Hair follicle dermal papilla cell (primary cell): ENCODE measurements at places on chromosomes 6 and 20. TPM values are rescaled to one million over a fixed set of nuclear protein-coding genes. Genes with fewer than 3 reads are reported as not detected.

HCRTR2 gene
- not detected in 2 replicates for total RNA-seq

MTG2 gene
- 13.6 and 23.5 TPM in 2 replicates for total RNA-seq

HEY2 gene
- total RNA-seq = 2.2 and 2.3 TPM in 2 replicates

KCNQ5 gene
- total RNA-seq = 0.49 and 1.5 TPM in 2 replicates

MYLIP gene
- 59.4 and 66.1 TPM in 2 replicates for total RNA-seq

C6orf163 gene
- 1.3 and 3.4 TPM in 2 replicates for total RNA-seq

EYS gene
- total RNA-seq = under 0.01 TPM in 2 replicates

C6orf118 gene
- not detected in 2 replicates for total RNA-seq
